ENCODE measurements at places on chromosomes 1 and 21.

DNA sequence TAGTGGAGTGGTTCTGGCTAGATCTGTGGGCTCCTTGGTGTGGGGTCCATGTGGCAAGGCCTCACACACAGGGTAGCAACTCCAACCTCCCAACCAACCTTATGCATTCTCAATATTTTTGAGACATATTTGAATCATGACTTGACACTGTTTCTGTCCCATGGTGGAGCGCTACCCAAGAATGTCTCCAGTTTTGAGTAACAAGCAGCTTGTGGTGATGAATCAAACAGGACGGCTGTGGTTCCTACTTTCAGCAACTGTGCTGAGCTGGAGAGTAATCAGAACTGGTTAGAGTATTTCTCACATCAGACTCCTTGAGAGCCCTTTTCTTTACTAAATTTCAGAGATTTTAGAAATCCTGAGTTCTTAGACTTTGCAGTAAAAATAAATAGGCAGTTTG lies 3.1 kb downstream of the LCE3D start:
- no peak for DNase-seq

DNA sequence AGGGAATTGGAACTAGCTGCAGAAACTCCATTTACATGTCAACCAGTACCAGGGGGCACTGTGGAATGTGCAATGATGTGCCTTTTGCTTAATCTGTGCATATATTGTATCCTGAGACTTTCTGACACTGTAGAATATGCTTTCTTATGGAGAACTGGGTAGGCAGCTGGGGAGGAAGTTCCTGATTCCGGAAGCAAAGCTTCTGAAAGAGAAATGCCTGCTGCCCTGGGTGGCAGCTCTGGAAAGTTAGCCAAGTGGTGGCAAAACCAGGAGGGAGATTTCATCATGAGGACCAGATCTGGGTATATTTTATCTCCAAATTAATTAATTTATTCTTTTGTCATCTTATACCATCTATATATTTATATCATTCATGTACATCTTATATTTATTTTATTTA lies 116.7 kb downstream of the XCL2 start:
- DNase-seq = no peak

GRCh38 chr1:14363707-14364413 lies 234.6 kb upstream of the KAZN start:
- DNase-seq = no peak

DNA sequence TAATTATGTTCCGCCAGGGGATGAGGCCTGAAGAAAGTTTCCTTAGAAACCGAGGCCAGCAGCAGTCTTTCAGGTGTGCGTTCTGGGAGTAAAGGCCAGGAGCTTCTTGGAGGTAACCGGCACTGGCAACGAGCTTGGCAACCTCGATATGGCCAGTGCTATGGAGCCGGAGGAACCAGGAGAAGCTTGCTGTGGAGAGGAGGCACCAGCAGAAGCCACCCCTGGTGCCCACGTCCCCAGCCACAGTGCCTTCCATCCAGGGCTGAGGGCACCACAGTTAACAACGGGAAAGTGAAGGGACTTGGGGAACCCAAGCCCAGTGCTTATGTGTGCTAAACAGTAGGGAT lies 41.5 kb upstream of the LIN9 start:
- no peak for DNase-seq

DNA sequence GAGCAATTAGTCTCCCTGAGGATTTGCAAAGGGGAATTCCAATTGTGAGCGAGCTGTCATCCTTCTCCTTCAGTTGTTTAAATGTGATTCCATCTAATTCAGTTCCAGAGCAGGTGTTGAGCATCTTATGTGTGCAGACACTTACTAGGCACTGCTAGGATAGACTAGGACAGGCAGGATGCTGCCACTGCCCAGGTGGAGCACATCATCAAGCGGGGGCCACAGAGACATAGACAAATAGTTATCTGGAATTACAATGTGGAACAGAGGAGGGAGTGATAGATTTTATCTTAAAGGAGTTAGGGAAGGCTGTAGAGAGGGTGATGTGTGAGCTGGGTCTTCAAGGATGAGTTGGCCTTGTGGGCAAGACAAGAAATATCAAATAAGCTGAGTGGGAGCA lies 55.9 kb downstream of the CDC7 start:
- DNase-seq = no peak

GRCh38 chr1:247845011-247845692 lies 3.5 kb upstream of the OR11L1 start:
- DNase-seq = no peak

DNA sequence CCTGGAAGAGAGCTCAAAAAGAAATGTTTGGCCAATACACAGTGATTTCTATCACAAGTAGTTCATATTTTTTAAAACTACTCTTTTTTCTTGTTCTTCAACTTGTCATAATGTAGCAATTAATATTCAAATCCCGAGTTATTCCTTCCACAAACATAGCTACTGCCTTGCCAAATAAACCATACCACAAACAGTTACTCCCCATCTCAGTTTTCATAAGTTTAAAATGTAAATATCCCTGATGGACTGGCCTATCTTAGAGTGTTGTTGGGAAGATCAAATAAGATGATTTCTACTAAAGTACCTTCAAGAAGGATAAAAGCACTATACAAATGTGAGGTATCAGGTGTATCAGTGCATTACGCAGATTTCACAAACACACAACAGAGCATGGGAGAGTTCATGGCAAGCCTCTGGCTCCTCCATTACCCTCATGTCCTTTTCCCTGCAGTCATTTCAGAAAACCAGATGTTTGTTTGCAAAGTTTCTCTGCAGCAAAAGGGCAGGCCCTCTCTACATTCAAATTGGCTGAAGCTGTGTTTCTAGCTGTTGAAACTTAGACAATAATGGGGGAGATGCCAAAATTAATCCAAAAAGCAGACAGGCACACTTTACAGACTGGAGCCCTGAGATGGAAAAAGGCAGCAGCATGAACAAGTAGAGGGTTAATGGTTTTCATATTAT lies 16.1 kb downstream of the WLS start:
- DNase-seq = no peak

DNA sequence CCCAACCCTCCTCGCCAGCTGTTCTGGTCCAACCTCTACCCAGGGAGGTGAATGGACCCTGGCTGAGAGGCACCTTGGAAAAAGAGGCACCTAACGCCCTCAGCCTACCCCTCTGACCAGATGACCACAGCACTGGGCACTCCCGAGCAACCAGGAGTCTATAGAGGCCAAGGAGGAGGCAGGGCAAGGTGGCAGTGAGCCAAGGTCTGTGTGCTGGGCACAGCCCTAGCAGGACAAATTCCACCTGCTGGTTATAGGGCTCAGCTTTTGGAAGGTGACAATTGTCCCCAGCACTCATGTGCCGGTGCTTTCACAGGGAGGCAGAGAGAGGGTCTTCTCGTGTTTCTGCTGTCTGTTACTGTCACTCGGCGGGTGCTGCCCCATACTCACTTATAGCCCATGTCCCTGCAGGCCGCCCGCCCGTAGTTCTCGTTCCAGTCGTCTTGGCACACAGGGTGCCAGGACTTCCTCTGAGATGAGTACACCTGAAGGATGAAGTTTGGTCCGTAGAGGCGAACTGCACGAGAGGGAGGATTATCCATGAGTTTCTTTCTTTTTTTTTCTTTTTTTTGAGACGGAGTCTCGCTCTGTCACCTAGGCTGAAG lies 27.8 kb downstream of the TMPRSS2 start:
- DNase-seq = no peak

DNA sequence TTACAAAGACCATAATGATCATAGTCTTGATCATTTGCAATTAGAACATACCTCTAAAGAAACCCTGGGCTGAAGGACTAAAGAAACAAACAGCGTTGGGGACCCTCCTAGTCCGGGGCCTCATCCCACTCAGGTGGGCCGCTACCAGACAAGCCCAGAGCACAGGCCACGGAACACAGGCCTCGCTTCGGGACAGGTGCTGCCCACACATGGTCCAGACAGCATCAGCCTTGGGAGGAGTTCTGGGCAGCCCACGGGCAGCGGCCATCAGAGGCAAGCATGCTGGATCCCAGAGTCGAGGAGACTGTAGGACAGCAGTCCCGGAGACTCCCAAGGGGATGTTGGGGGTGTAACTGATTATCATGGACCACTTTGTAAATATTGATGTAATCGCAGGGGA lies 4.9 kb downstream of the C2CD2 start:
- no peak for DNase-seq
